Left ventricle myocardium inferior (tissue), 1 donor: ENCODE measurements at places on chromosomes 3 and 15. TPM values are rescaled to one million over a fixed set of nuclear protein-coding genes. Genes with fewer than 3 reads are reported as not detected.

CGNL1 gene
- 31.9 TPM for total RNA-seq

GRCh38 chr3:4147556-4148118 lies 155.5 kb upstream of the SETMAR start:
- DNase-seq, result no peak

- no peak for DNase-seq
Measured at GRCh38 chr3:27927882-27928281, 205.8 kb upstream of the EOMES start.

DNA sequence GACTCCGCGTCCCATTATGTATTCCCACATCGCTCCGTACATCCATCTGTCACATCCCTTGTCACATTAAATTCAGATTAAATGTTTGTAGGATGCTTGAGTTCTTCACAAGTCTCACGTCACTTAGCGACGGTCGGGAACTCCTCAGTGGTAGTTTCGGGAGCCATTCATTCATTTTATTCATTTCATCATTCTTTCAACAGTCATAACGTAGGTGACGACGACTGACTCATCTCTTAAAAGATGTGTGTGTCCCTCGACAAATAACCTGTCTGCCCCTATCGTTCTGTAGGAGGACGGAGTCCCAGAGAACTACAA lies 272 bp upstream of the SRPRB start:
- DNase-seq, result no peak

PLA2G4D gene
- not detected for total RNA-seq

- DNase-seq, result no peak
Measured at GRCh38 chr3:40992023-40992422, 207.3 kb upstream of the CTNNB1 start.

GRCh38 chr15:38253351-38253781 lies 730 bp downstream of the SPRED1 start:
- no peak for DNase-seq

DNA sequence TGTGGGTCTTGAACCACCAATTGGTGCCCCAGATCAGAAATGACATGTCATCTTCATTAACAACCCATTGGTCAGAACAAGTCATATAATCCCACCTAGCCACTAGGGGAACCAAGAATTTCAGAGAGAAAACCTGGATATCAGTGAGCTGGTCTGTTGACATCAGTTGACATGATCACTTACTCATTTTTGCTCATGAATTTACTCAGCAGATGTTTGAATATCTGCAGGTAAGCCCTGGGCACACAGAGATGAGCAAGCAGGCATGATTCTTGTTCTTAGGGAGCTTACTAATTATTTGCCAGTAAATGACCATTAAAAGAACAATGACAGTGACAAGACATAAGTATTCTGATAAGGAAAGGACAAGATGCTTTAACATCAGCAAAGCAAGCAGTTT lies 64.3 kb upstream of the PLCL2 start:
- no peak for DNase-seq

CALML4 gene
- total RNA-seq, result 0.91 TPM

MKRN2OS gene
- total RNA-seq, result 1.8 TPM

CPNE4 gene
- total RNA-seq, result 17.9 TPM
